ENCODE measurements at places on chromosomes 6 and 20. TPM values are rescaled to one million over a fixed set of nuclear protein-coding genes. Genes with fewer than 3 reads are reported as not detected.
A peak's percentile ranks its signal among the peaks of the same experiment; 100 is the strongest.

The FAM162B gene
- total RNA-seq = not detected

The NOTCH4 gene
- total RNA-seq = 0.66 TPM

The OR2W1 gene
- not detected for total RNA-seq

The THBS2 gene
- total RNA-seq = 0.08 TPM

The DEFB124 gene
- not detected for total RNA-seq

The TGM3 gene
- total RNA-seq = not detected

The HSPA1L gene
- 0.55 TPM for total RNA-seq

The SAMD5 gene
- total RNA-seq = 0.04 TPM

DNA sequence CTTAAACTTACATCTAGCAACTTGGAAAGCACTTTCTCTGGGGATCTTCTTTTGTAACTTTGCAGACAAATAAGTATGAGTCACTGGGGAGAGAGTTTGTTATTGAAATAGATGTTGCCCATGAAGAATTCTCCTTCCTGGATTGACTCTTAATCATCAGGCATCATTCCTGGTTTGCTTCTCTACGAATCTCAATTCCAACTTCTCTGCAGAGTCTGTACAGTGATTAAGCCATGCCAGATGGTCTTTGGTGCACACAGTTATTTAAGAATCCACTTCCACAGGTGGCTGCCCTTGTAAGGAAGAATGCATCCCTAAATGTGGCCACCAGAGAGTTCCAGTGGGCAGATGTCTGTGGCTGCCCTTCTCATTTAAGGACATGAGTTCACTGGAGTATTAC lies 25.7 kb downstream of the MYCT1 start:
- no peak for DNase-seq

GRCh38 chr20:2385496-2385895 lies 4.8 kb downstream of the TGM6 start:
- DNase-seq = no peak

- DNase-seq = peak; percentile 5
Observed at GRCh38 chr6:105991561-105992314, 94.4 kb upstream of the PRDM1 start.

GRCh38 chr20:24637941-24638340 lies 168.5 kb downstream of the SYNDIG1 start:
- no peak for DNase-seq

DNA sequence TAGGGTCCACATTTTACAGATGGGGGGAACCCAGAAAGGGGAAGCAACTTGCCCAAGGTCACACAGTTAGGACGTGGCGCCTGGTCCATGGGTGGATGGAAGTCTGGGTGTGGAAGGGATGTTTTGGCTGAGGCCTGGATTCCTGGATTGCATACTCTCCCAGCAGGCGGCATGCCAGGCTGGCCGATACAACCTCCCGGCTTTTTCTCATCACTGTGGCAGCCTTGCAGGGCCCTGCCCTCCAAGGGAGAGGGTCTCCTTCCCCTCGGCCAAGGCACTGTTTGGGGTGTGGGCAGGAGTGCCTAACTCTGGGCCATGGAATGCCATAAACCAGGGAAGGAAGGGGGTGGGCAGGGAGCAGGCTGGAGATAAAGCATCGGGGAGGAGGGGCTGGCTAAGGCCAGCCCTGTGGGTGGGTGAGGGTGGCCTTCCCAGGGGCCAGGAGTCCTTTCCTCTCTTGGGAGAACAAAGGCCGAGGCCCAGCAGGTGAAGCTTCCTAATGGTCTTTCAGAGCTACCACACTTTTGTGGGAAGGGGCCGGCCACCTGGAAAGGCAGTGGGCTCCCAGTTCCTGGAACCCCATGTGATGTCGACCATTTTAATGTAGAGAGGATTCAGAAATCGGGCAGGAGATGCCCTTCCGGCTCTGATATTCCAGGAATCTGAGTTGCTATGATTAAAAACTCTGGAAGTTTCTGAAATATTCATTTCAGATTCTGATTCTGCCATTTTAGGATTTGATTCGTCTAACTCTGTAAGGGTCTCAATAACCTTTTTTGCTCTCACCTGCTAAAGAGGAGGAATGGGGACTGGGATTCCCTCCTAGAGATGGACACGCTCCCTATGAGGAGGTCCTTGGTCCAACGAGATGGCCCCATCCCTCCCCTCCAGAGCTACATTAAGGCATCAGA lies 4.2 kb downstream of the FOXS1 start:
- no peak for DNase-seq

DNA sequence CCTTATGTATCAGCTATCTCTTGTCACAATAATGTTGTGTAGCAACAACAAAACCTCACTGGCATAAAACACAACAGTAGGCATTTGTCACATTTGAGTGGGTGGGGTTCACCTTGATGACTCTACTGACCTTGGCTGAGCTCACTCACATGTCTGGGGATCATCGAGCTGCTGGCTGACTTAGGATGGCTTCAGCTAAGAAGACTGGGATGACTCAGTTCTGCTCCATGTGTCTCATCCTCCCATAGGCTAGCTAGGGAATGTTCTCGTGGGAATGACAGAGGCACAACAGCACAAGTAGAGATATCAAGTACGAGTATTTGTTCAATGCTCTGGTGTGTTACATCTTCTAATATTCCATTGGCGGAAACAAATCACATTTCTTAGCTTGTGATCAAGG lies 167.9 kb downstream of the PLCB1 start:
- DNase-seq = no peak

- no peak for DNase-seq
Observed at GRCh38 chr6:129920103-129920798, 59.1 kb upstream of the TMEM244 start.

- DNase-seq = no peak
Observed at GRCh38 chr6:33755070-33755869, 8.6 kb upstream of the IP6K3 start.

GRCh38 chr6:20688710-20689500 lies 154.6 kb downstream of the CDKAL1 start:
- no peak for DNase-seq

DNA sequence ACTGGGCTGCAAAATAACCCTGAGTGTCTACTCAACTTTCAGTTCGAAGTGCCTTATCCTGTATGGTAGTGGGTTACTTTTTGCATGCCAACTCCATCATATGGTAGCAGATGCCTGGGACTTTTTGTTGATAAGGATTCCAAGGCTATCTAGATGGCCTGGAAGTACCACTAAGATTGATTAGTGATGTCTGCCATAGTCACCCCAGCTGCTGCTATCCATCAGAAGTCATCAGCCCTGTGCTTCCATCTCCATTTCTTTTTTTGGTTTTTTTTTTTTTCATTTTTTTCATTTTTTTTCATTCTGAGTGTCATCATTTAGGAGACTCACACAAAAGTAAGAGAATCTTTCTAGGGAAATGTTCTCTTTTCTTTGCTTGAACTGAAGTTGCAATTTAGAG lies 217.4 kb upstream of the PLCB4 start:
- no peak for DNase-seq

DNA sequence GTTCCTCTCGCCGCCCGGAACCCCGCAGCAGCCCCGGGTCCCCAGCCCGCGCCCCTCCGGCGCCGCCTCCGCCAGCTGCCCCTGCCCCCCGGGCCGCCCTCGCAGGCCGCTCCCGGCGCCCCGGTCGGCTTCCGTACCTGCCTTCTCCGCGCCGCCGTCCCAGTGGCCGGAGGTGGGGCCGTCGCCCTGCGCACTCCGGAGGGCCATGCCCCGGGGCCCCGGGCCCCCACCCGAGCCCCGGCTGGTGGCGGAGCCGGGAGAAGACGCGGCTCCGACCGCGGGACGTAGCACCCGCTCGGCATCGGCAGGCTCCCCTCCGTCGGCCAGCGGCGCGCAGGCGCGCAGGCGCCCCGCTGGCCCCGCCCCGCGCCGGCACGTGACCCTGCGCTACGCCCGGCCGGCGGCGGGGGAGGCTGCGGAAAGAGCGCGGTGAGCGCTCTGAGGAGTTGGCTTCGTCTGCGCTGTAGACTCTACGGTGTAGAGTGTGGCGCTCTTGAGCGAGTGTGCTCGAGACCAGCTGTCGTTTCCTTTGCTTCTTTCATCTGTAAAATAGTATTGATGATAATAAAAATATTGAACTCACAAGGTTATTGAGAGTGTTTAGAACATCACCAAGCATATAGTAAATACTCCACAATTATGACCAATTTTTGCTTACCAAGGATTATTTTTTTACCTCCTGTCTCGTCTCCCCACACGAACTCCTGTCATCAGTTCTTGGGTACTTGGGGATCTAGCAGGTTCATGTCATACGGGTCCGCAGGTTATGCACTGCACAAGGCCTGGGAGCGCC lies at the start of gene TBC1D20:
TSS of gene TBC1D20 (minus strand) at position 335 of the 793 bp plus-strand sequence. CDS start at position 207, 128 bp downstream.
- peak; percentile 87 for DNase-seq

DNA sequence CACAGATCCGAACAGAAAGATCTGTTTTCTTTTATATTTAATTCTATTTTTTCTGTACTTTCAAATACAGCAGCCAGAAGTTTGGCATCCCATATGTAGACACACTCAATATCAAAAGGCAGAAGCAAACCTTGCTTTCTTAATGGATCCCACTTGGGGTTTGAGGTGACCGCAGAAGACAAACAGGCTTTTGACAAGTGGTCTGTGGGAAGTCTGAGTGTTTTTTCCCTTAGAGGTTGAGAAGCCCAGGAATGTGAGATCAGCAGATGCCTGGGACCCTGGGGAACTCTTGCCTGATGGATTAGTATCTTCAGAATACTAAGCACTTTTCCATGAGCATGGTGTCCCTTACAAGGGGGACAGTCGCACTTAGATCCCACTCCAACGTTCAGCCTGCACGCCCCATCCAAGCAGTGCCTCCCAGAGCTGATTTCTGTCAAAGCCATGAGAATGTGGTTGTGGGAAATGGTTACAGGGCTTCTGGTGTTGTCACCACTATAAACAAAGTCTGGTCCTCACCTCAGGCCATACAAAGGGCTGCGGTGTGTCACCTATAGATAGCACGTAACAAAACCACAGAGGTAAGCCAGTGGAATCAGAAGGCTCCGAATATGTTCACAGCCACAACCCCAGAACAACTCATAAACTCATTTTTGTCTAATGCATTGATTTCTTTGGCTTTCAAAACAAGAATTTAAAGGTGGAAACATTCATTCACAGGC lies 12.7 kb downstream of the IL17F start:
- no peak for DNase-seq

DNA sequence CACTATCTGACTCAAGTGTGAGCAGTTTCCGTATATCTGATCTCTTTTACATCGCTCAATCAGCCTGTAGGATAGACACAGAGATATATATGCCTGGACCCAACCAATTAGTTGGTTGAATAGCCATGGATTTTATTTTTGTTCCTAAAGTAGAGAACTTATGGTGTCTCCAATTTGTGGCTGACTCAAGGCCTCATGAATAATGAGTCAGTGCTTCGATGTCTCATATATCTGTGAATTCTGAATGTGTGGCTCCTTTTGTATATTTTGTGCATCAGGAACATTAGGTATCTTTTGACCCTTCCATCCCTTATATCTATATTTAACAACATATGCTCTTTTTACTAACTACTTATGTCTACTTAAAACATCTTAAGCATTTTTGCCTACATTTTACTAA lies 64.5 kb downstream of the OR2B2 start:
- DNase-seq = no peak

- no peak for DNase-seq
Observed at GRCh38 chr6:168121303-168121665, 42.3 kb upstream of the FRMD1 start.

- DNase-seq = no peak
Observed at GRCh38 chr6:130964289-130964688, 98.8 kb downstream of the EPB41L2 start.

DNA sequence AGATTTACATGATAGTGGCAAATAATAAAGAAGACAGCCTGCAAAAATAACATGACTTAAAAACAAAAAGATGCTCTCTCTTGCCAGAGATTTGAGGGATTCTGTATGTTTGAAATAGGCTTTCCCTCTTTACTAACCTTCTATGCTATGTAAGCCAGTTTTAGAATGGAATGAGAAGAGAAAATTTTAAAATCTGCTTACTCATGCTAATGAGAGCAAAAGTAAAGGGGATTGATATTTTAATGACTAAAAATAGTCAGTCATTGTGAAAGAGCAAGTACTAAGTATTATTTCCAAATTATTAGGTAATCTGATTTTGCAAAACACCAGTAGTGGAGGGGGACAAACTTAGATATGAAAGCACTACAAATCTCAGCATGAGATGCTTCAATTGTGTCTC lies 563.3 kb upstream of the ADGRB3 start:
- DNase-seq = no peak

DNA sequence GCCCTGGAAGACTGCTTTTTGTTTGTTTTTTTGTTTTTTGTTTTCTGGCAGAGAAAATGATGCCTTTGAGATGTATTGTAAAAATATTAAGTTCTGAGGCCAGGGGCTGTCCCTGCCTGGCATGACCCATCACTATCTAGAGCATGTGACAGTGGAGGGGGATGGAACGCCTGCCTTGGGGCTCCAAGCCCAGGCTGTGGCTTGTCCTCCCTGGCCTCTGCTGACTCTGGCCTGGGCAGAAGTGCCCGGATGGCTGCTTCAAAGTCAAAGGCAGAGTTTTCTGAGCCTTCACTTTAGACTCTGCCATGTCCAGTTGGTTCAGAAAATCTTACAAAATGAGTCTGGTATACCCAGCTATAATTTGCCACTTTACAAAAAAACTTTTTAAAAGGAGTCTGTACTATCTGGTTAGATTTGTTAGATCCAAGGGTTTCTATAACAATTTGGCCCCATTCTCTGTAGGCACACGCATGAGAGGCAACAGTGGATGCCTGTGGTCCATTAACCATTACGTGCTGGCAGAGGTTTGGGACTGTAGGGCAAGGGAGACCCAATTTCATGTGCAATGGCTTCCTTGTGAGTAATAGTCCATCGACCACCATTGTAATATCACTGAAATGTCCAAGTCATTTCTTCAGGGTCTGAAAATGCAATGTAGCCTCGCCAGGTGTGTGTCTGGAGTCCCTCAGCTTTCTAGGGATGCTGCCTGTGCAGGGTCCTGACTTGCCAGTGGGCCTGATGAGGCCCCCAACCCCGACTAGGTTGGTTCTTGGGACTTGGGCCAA lies 8.3 kb downstream of the PPP1R3G start:
- no peak for DNase-seq

DNA sequence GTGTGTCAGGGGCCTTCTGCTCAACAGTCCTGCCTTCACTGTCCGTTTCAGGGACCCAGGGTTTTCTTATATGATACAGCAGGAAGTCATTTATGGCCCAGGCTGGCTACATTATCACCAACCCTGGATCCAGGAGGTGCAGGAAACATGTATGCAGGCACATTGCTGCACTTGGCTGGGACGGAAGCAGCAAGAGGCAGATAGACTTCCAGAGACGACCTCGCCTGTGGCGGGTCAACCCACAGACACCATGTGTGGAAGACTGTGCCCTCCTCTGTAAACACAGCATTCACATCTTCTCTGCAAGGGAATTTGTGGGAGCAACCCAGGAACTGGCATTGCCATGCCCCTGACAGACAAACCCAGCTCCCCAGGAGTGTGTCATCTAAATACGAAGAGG lies 43.7 kb downstream of the TBC1D7 start:
- no peak for DNase-seq

DNA sequence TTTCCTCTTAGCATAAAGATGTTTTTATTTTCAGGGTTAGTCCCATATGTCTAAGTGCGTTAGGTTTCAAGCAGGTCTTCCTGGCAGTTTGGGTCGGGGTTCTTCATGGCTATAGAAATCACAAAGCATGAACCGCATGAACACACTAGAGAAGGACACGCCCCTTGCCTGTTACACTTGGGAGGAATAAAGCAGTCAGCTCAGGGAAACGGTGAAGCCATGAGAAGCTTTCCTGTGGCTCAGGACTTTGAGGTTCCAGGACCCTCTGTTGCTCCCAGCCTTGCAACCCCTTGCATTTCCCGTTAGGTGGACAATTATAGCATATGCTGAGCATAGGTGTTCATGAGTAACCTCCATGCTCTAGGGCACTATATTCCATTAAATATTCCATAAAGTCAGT lies 96.7 kb downstream of the SYCP2 start:
- no peak for DNase-seq
